ENCODE measurements at places on chromosomes 3 and 15.
A peak's percentile ranks its signal among the peaks of the same experiment; 100 is the strongest.

GRCh38 chr15:93703092-93703739, 528.1 kb upstream of the MCTP2 start:
- DNase-seq: no peak

- DNase-seq: peak; percentile 57
These were observed 33.1 kb upstream of the POLG start for GRCh38 chr15:89367485-89368451.

DNA sequence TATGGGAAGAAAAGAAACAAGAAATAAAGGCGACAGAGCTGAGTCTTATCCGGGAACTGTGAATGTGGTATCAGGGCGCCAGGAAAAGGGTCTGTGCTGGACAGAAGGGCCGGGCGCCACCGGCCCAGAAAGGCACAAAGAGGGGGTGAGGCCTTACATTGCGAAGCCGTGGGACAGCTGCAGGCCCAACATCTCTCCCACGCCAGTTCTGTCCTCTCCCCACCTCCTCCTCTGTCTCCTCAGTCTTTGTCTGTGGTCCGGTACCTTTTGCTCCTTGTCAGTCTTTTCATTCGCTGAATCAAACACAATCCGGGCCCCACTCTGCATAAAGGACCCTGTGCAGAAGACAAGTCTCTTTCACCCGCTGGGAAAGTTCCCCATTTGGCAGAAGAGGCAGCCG, 81.8 kb downstream of the LRIG1 start:
- DNase-seq: no peak

- no peak for DNase-seq
These were observed 273.9 kb downstream of the TIGIT start for GRCh38 chr3:114567771-114568170.

- DNase-seq: no peak
These were observed 228.9 kb downstream of the SNRPN start for GRCh38 chr15:25183581-25184251.

- no peak for DNase-seq
These were observed 884.7 kb downstream of the NAALADL2 start for GRCh38 chr3:175743733-175744400.

GRCh38 chr3:183255348-183255730, 2.3 kb downstream of the B3GNT5 start:
- DNase-seq: peak; percentile 40

DNA sequence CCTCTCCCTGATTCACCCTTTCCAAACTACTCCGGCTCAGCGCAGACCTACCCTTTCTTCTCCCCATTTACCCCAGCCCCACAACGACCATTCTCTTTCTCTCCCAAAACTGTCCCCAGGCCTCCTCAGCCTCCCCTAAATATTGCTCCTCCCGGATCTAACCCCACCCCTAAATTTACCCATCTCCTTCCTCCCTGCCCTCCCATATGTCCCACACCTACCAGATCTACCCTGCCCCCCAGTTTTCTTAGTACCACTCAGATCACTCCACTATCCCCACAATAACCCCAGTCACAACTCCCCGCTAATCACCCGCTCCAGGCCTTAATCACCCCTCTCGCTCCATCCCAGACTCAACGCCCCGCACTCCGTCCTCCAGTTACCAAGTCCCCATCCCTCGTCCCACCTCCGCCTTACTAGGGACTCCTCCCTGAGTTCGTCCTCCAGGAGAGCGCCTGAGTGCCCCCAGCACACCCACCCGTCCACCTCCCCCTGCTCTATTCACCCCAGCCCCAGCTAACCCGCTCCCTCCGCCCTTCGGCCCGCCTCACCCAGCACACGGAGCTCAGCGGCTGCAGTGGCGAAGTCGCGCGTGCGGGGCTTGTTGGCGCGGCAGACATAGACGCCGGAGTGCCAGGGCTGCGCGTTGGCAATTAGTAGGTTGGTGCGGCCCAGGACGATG, 18.6 kb upstream of the IGDCC3 start:
- DNase-seq: no peak

- DNase-seq: peak; percentile 68
These were observed 79.1 kb downstream of the FOXP1 start for GRCh38 chr3:71504250-71505036.

- DNase-seq: no peak
These were observed 19.1 kb downstream of the CYP8B1 start for GRCh38 chr3:42856544-42856943.

DNA sequence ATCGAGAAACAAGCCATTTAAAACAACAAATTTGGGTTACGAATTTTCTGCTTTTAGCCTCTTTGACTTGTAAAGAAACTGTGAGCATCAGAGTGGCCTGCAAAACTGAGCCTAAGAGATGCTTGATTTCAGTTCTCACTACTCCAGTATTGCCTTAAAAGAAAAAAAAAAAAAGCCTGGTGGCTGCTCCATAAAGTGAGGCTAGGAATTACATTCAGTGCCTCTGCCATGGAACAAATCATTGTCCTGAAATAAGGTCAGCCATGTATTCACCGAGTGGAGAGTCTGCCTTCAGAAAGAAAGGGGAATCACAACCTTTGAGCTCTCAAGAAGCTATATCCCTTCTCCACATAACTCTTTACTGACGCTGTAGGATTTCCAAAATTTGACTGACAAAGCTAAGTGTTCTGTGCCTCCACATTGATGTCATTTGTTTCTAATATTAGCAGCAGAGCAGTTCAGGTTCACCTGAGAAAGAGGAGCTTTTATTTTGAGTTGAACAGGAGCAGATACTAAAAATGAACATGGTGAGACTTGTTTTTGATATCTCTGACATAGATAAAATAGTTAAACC, 137.3 kb downstream of the SSR3 start:
- DNase-seq: no peak

DNA sequence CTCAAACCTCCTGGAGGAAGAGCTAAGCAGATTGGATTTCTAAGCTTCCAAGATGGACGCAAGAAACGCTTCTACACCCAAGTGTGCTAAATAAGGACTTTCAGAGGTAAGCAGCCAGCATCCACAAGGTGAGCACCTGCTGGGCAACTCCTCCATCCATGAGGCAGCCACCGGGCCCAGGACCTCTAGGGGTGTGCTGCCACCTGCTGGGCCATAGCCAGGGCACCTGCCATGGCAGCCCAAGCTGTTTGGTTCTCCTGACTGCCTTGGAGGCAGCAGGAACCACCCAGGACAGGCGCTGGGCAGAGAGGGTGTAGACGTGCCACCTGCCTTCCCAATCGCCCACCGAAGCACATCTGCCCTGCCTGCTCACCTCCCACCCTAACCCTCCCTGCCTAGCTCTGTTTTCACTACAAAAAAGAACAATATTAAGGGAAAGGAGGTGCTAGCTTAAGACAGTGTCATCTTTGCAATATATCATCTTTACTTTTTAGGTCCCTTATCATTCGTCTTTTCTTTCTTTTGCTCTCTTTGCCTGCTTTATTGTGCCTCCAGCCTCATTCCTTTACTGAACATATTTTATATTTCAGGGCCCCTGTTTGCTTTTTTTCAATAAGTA, 12.9 kb downstream of the C15orf62 start:
- peak; percentile 83 for DNase-seq

DNA sequence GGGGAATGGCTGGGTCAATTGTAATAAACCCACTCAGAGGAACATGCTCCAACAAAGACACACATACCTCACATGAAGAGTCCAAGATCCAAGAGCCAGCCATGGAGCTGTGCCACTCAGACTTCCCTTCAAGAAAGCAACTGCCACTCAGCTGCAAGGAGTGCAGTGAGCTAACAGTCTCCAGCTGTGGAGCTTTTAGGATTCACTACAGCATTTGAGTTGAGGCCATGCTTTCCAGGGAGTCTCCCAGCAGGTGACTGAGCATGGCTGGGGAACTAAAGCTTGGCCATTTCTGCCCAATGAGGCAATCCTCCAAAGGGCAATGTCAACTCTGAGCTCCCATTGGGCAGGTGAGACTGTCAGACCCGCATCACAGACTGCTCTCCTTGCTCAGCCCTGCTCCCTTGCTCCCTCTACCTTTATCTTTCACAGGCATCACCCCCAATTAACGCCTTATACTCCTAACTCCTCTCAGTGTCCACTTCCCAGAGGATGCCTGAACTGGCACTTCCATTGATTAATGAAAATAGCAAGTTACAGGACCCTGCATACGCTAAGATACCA, 165.3 kb upstream of the CTNNB1 start:
- DNase-seq: no peak

- peak; percentile 17 for DNase-seq
These were observed 150.7 kb downstream of the OPA1 start for GRCh38 chr3:193743702-193744047.

GRCh38 chr3:79217096-79217495, 550.7 kb downstream of the ROBO1 start:
- no peak for DNase-seq

DNA sequence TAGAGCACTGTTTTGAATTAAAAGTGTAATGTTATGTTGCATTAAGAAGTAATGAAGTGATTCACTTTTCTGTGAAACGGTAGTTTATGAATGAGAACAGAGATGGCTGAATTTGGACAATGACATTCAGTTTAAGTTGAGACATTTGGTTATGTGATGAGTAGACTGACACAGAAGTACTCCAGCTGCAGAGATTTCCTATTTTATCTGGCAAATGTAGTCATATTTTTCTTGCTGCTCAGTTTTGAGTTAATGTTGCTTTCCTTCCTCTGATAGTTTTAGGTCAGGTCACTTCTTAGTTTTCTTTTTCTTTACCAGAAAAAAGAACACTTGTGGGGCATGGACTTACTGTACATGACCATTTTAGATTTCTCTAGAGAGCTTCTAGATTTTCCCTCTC, 51.2 kb downstream of the ASB7 start:
- no peak for DNase-seq

GRCh38 chr15:35519541-35520149, 26.3 kb downstream of the DPH6 start:
- no peak for DNase-seq

DNA sequence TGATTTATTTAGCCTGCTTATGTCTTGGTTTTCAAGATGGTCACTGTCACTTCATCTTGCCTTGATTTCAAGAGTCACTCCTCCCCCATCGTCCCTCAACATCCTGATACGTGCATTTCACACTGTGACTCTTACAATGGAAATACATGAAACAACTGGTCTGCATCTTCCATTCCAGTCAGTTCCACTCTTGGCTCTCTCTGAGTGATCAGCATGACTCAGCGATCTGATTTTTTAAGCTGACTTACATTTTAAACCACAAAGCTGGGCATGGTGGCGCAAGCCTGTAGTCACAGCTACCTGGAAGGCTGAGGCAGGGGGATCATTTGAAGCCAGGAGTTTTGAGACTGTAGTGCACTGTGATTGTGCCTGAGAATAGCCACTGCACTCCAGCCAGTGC, 271.2 kb upstream of the ROPN1 start:
- no peak for DNase-seq

DNA sequence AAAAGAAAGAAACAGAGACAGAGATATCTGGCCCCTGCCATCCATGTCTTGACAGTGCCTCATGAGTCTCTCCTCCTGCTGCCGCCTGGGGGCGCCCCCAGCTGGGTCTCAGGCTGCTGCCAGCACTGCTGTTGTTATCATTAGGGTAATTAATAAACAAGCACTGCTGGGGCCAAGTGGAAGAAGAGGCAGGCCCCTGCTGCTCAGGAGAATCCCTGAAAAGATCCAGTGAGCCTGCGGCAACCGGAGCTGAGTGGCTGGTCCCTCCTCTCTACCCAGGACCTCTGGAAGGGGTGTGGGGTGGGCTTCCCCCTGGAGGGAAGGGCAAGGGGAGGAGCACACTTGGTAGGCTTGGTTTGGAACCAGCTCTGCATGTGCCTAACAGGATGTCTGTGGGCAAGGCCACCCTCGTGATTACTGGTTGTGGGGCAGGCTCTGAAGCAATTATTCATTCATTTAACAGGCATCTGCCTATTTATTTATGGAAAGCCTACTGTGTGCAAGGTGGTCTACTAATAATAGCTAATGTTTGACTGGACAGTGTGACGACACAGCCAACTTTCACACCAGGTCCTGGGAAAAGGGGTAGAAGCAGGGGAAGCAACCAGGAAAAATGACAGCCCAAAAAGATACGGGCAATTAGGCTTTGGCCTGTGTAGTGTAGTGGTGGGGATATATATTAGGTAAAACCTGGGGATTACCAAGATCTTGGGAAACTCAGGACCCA, 1.2 kb upstream of the TYRO3 start:
- DNase-seq: peak; percentile 78

- no peak for DNase-seq
These were observed 706.2 kb downstream of the GRM7 start for GRCh38 chr3:7567160-7567559.

DNA sequence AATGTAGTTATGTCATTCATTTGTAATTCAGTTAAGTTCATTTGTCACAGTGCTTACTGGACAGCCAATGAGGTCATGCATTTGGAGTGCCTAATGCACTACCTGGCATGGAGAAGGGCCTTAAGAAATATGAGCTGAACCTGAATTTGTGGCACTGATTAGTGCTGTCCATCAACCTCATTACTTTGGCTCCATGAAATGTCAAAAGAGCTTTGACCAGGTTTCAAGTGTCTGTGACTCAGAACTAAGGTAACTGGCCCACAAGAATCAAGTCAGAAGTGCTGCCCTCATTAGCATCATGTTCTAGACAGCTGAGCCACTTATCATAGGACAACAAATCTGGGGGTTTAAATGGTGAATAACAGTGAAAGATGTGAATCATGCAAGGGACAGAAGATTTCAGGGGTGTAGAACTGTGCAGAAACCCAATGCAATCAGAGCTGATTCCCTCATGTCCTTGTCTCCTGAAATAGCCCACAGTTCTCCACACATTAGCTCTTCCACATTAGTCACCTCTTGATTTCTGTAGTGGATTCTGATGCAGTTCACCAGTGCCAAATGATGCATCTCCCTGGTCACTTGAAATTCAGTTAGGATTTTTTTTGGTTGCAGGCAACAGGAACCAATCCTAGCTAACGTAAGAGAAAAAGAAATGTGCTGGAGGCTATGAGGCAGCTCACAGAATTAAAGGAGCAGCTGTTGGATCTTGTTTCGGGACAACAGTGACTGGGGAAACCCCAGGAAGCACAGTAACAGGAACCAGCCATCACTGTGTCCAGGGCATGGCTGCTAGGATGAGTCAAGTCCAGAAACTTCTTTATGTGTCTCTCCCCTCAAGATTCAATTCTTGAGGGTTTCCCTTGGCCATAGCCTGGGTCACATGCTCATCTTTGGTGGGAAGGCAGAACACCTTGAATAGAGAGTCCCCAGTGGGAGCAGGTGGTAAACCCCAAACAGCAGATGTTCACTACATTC, 38.7 kb downstream of the CHST2 start:
- DNase-seq: no peak

DNA sequence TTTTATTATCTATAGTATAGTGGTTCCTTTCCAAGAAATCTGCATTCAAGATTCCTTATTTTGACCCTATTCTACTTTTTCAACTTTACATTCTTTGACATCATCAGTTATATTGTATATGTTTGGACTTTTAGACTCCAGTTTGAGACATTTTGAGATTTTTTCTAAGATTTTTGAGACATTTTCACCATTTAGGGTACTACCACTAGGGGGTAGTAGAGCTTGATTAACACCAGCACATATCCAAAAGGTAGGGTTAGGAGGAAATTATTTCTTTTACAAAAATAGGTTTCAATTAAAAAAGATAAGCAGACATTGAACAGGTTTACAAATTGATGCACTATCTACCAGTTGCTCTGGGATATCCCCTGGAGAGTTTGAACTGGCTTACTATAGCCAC, 262.5 kb downstream of the SCAPER start:
- DNase-seq: no peak

GRCh38 chr15:29470794-29471193, 201.2 kb upstream of the NSMCE3 start:
- no peak for DNase-seq

All from stimulated activated CD4-positive, alpha-beta T cell treated with anti-CD3 and anti-CD28 coated beads, Interleukin-15, amount 100 ng/mL, for 24 hours (primary cell).